Fibroblast of upper back skin (primary cell): ENCODE measurements at places on chromosomes 12 and 14.

GRCh38 chr12:52372216-52373154 lies 5.2 kb upstream of the KRT85 start:
- peak; percentile 83 for DNase-seq

- peak; percentile 97 for DNase-seq
Observed at GRCh38 chr14:46054526-46054925, 597.1 kb downstream of the RPL10L start.

GRCh38 chr12:115121053-115121452 lies 437.1 kb upstream of the TBX3 start:
- no peak for DNase-seq

DNA sequence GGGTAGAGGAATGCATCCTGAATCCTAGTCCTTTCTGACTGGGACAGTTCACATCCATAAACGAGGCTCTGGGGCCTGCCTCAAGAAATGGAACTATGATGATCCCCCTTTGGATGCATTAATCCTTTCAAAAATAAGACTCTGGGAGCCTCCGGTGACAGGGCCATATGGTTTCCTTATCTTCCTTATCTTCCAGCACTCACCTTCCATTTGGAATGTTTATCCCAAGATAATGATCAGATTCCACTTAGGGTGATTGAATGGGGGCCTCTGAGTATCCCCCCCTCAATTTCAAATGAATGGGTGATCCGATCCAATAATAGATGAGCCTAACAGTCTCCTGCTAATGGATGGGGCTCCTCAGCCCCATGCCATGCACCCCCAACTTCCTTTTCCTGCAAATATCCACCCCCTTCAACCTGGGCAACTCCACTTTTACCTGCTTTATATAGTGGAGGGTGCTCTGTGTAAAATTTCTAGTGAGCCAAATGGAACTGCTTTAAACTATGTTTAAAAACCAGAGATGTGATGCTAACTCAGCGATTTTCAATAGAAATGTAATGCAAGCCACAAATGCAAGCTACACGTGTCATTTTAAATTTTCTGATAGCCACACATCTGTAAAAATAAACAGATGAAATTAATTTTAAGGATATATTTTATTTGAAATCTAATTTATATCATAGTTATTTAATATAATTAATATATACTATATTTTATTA lies 157.8 kb downstream of the ZFP36L1 start:
- DNase-seq: no peak

- DNase-seq: no peak
Observed at GRCh38 chr12:110533607-110534006, 31.5 kb downstream of the RAD9B start.

DNA sequence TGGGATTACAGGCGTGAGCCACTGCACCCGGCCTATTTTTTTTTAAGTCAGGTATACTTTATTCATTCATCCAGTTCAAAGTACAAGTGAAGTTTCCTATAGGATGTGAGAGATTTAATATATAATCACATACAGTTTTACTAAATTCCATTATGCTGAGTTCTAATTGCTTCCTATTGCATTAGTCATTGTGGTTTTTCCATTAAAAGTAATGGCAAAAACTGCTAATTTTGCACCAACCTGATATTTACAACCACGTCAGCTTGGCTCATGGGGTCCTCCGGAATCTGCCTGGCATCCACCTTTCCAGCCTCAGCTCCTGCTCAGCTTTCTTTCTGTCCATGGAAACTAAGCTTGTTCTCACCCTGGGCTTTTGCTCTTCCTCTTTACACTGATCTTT lies 67.0 kb upstream of the CSRP2 start:
- DNase-seq: peak; percentile 83

DNA sequence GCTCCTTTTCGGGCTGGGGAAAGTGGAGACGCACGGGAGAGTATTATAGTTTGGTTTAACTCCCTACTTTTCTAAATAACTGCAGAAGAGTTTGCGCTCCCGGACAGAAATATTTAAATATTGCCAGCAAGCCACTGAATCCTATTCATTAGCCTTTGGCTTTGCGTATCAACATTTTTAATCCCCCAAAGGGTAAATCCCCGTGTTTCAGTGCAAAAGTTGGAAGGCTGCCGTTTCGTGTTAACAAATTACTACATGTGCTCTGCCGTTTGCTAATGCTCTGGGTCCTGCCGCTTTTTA lies 372 bp upstream of the DPF3 start:
- no peak for DNase-seq

DNA sequence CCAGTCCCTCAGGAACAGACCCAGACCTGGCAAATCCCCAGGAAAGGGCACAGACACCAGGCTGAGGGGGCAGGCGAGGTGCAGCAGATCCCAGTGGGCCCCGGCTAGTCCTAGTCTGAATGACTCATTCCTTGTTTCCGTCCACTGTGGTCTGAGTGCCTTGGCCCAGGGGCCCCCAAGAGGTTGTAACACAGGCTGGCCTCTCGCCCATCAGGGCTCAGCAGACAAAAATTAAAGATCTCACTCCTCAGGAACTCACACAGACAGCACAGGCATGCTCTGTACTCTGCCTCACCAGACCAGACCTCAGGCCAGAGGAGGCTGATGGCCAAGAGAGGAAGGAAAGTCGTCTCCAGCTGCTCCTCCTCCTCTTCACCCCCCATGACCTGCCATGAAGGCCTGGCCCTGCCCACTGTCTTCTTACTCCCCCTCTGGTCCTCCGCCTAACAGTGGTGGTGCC lies 7.7 kb upstream of the LTBP2 start:
- DNase-seq: peak; percentile 98

DNA sequence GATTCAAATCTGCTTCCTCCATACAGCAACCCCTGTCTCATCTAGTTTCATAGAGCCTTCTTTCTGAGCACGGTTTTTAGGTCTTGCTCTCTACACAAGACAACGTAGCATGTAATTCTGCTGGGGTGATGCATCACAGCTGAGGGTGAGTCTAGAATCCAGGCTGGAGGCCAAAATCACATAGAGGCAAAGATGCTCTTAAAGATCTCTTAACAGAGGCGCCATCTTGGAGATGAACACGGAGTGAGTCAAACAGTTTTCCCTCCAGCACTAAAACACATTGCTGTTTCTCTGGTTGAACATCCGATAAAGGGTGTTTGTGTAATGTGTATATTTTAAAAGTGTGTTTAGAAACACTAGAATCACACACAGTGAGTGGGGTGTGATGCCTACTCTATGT lies 78.9 kb downstream of the NOS1 start:
- no peak for DNase-seq

DNA sequence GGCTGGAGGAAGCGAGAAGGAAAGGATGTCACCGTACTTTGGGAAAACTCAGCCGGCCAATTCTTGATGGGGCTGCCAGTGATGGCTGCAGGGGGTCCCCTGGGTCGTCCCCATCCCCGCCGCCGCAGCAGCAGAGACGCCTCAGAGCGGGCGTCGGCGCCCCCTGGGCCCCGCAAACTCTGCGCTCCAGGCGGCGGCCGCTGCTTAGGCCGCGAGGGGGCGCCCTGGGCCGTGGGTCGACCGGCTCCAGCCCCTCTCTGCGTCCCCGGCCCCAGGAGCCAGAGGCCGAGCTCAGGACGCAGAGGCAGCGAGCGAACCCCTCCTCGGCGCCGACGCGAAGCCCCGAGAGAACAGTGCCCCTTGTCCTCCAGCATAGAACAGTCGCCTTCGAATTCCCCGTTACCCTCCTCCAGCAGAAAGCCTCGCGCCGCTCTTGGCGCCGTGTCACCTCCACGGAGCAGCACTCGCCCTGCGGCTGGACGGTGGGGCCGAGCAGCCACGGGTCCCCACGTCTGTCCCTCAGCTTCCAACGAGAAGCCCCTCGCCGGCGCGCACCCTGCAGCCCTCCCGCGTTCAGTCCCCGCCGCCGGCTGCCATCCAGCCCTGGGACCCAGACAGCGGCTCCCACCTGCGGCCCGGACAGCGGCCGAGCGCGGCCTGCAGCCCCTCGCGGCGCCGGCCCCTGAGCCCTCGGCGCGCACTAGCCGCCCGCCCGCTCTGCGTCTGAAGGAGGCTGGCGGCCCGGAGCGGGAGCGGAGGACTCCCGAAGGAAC lies 106.6 kb downstream of the PRICKLE1 start:
- peak; percentile 54 for DNase-seq

DNA sequence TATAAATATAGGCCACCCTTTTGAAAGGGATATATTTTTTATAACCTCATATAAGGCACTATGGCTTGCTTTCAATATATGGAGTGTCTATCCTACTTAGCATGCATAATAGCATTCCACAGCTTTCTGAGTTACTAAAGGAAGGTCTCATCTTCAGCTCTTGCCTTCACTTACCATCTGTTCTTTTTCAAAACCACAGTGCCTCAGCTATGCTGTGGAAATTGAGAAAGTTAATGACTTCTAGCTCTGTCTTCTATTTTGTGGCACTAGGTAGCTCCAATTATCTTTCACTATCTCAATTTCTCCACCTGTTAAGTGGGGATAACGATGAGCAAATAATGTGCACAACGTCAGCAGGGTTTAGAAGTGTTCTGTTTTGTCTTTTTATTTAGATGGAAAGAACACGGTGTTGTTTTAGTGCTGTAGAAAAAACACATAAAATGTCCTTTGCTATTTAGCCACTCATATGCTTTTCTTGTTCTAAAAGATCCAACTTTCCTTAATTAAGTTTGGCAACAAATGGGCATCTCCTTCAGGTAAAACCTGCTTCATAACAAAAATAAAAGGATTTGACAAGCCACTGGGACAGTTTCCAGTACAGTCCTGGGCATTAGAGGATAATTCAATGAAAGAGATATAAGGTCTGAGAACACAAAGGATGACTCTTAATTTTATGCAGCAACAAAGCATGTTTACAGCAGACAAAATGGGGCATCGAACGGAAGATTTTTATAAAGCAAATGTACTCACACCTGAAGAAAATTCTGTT lies 462.0 kb upstream of the SYT1 start:
- peak; percentile 33 for DNase-seq

DNA sequence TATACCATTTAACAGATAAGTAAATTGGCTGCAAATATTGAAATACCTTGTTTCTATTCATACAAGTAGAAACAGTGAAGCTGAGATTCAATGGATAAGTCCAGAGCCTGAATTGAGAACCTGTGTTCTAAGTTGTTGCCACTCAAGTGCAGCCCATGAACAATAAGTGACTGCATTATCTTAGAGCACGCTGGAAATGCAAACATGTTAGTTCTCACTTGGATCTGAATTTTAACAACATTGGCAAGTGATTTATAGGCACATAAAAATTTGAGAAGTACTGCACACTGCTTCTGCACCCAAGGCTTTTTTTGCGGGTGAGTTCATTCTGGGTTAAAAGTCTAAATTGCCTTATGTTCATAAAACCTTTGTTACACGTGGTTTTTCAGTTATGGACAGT lies 484.3 kb downstream of the NAV3 start:
- no peak for DNase-seq

GRCh38 chr14:63393012-63393411 lies 74.3 kb upstream of the GPHB5 start:
- no peak for DNase-seq

DNA sequence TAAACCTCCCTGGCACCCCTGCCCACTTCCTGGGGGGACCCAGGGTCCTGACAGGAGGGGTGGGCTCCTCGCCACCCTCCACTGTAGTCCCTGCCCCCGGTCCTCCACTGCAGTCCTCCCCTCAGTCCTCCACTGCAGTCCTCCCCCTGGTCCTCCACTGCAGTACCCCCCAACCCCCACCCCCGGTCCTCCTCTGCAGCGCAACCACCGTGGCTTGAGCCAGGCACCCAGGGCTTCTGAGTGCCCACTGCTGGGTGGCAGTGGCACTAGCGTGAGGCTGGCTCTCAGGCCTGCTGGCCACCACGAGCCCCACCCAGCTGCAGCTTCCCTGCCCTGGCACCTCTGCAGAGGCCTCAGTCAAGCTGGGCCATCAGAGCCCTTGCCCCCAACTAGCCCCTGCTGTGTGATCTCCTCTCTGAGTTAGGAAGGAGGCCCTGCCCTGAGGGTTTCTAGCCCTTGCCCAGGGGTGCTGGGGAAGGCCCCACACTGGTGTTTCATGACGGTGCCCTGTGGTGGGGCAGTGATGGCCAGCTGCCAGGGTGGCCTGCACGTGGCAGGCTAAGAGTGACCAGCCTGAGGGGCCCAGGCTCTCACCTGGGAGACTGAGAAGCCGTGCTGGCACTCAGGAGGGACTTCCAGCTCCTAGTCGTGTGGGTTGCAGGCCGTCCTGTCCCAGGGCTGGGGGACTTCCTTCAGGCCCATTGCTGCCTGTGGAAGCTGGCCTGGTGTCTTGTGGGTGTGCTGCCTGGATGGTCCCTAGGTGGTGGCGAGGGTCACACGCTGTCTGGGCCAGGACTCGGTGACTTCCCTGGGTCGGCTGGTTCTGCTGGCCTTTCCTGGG lies 9.7 kb downstream of the CEP170B start:
- no peak for DNase-seq

DNA sequence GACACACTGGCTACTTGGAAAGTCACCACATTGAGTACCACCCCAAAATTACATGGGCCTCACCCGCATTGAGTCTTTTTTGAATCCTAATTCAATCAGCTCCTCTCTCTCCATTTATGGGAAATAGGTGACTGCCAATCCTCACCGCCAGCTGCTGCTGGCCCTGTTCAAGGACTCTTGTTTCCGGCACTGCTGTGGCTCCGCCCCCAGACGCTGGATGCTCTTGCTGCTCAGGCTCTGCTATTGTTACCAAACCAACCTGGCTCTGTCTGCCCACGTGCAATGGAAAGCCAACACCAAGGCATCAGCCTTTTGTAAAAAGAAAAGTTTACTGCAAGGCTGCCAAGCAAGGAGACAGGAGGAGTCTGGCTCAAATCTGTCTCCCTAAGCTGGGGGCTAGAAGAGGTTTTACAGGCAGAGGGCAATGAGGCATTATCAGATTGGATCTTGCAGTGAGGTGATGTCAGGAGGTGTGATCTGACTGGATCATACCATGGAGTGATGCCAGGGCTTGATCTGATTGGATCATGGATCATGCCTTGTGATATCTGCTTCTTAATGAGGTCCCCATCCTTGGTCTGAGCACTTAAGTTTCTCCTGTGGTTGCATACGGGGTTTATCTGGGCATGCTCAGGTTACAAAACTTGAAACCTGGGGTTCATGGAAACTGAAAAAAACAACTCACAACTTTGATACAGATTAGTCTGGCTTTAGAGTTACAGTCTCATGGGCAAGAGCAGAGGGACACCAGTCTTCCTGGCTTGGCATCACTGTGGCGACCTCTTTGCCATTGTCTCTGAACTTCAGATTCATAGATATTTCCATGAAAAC lies 117.1 kb upstream of the SLC35F4 start:
- no peak for DNase-seq

GRCh38 chr12:120000556-120000955 lies 11.5 kb downstream of the BICDL1 start:
- DNase-seq: no peak

DNA sequence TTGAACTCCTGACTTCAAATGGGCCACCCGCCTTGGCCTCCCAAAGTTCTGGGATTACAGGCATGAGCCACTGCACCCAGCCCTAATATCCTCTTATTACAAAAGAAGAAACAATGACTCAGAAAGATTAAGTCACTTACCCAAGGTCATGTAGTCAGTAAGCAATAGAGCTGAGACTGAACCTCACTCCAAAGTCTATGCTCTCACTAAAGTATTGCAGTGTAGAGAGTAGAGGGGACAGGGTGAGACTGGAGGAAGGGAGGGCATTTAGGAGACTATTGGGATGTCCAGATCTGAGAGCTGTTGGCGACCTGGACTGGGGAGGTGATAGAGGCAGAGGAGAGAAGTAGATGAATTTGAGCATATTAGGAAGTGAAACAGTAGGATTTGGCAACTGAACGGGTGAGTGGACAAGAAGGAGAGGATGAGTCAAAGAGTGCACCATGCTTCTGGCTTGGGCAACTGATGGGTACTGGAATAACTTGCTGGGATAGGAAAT lies 11.8 kb downstream of the P2RX7 start:
- DNase-seq: peak; percentile 31
